B cell (primary cell): ENCODE measurements at places on chromosomes 7 and 10. TPM values are rescaled to one million over a fixed set of nuclear protein-coding genes. Genes with fewer than 3 reads are reported as not detected.

GRCh38 chr10:16186564-16186963 is 250.2 kb upstream of the PTER start:
- H3K27me3 ChIP-seq: no peaks in the 10 kb centered on the region
- no peak overlapping the region for H3K27ac ChIP-seq
- DNase-seq: no peak
- no peak overlapping the region for H3K4me3 ChIP-seq
- no peaks in the 10 kb centered on the region for H3K4me1 ChIP-seq

TUBB8 gene
- 0.64 and 2.0 TPM in 2 replicates for polyA plus RNA-seq

- no peaks in the 10 kb centered on the region for H3K4me1 ChIP-seq
- DNase-seq: no peak
- H3K4me3 ChIP-seq: no peak overlapping the region
- no peaks in the 10 kb centered on the region for H3K27me3 ChIP-seq
Measured at GRCh38 chr10:34555653-34556052, 259.4 kb downstream of the PARD3 start.

DNA sequence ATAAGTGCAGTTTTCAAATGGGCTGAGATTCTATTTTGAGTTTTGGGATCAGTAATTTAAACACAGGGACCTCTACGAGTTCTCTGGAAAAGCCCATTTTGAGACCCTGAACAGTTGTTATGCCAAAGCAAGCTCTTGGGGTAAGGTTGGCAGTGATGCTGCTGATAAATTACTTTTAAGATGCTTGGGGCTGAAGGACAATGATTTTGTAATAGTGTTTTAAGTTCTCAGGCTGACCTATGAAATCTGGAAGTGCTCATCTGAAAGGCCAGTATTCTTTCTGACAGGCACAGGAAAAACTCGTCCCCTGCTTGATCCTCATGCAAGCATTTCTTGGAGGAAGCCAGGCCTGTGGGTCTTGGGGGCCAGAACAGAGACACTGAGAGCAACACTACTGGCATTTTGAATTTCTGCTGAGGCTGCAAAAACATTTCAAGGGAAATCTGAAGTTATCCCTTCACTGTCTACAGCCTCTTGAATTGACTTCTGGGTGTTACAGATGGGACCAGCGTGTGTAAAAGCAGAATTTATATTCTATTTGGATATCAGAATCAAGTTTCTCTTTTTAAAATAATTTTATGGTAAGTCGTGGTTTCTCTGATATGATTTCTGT is 79.7 kb downstream of the AUTS2 start:
- H3K27ac ChIP-seq: no peak overlapping the region
- H3K27me3 ChIP-seq: no peaks in the 10 kb centered on the region
- no peak for DNase-seq
- H3K4me1 ChIP-seq: no peaks in the 10 kb centered on the region
- H3K36me3 ChIP-seq: no peaks in the 10 kb centered on the region
- no peak overlapping the region for H3K4me3 ChIP-seq

- no peaks in the 10 kb centered on the region for H3K27me3 ChIP-seq
- H3K27ac ChIP-seq: peak overlapping the region; percentile 80
- peak; percentile 77 for DNase-seq
- no peak overlapping the region for H3K4me3 ChIP-seq
- H3K4me1 ChIP-seq: peaks cover 52% of the 10 kb centered on the region
- peaks cover 3% of the 10 kb centered on the region for H3K36me3 ChIP-seq
Measured at GRCh38 chr10:103181244-103181643, 11.8 kb downstream of the NT5C2 start.

DNA sequence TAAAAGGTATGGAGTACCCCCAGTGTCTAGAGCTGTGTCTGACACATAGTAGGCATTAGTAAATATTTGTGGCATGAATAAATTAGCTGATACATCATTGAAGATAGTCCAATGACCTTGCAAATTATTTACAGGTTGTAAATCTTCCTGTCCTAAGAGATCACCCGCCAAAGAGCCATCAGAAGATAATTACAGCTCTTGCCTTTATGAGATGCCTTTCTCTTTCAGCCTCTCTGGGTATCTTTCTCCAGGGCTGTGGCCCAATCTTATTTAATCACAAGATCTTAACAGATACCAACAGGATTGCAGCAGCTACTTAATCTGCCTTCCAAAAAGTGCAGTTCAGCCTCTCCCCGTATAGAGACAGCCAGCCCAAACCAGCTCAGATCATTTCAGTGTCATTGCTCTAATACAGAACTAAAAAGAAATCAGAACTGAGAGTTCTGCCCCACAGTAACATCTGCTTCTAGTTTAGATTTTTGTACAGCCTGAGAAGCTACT is 41.5 kb downstream of the MYOF start:
- DNase-seq: no peak
- no peak overlapping the region for H3K4me3 ChIP-seq
- no peaks in the 10 kb centered on the region for H3K27me3 ChIP-seq
- H3K27ac ChIP-seq: no peak overlapping the region
- no peaks in the 10 kb centered on the region for H3K4me1 ChIP-seq

DNA sequence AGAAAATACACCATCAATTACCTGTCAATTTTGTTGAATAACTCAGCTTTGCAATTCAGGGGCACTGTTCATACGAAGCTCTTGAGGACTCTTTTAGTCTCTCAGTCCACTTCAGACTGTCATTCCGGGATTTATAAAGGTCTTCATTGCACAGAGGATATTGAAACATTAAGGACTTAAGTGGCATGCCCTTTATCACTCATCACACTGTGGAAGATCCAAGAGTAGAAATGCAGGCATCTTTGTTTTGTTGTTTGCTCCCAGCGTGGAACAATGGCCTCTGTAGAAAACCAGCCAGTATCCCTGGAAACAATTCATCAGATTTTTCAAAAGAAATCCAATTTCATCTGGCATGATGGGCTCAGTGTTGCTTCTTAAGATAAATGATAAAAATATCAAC is 66.3 kb upstream of the LRGUK start:
- H3K27ac ChIP-seq: no peak overlapping the region
- DNase-seq: no peak
- no peaks in the 10 kb centered on the region for H3K27me3 ChIP-seq
- no peaks in the 10 kb centered on the region for H3K4me1 ChIP-seq
- no peaks in the 10 kb centered on the region for H3K36me3 ChIP-seq

GRCh38 chr10:104663563-104663962 is 22.5 kb downstream of the SORCS3 start:
- no peak overlapping the region for H3K4me3 ChIP-seq
- H3K36me3 ChIP-seq: no peaks in the 10 kb centered on the region

DNA sequence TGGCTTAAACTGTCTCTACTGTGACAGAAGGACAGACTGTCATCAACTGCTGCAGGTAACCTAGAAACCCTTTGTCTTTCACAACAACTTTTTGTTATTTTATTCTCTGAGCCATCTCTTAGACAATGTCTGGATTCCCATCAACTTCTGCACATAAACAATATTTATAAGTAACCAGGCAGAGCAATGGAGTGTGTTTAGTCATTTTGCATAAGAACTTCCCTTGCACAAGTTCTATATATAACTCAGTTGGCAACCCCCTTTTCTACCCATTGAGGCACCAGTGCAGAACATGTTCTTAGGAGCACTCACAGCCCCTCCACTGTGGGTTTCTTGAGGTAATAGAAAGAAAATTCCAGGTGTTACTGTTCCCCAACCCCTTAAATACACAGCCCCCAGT is 65.0 kb upstream of the IL6 start:
- peak overlapping the region; percentile 100 for H3K27ac ChIP-seq
- H3K36me3 ChIP-seq: no peaks in the 10 kb centered on the region
- peak; percentile 86 for DNase-seq
- no peaks in the 10 kb centered on the region for H3K27me3 ChIP-seq
- H3K4me1 ChIP-seq: peaks cover 78% of the 10 kb centered on the region
